ENCODE measurements at places on chromosomes 2 and 18.

DNA sequence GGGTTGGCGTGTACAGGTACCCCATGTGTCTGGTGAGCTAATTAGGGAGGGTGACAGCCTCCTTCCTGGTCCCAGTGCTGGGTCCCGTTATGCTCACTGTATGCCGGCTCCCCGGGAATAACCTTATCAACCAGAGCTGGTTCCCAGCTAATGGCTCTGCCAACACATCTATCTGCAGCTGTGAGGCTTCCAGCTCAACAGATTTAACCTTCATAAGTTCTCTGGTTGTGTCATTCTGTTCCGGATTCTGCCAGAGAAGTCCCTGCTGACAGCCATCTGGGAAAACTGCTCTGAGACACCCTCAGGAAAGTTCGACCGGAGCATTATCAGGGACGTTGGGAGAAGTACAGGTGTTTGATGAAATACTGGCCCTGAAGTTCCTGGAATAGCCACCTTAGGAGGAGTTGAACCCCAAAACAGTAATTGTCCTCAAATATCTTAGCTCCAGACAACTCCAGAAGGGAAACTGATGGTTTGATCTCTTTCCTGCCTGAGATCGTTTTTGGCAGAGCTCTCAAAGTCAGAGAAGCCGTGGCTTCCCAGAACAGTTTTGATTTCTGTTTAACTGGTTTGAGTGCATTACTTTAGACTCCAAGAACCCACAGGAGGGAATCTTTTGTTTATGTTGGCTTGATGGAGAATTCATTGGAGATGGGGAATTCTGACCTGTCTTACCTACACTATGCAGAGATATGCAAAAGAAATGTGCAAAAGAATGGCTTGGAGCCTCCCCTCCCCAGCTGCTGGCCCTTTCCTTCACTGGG, 39.4 kb upstream of the TXNDC2 start:
- no peak for DNase-seq

- no peak for DNase-seq
These were observed 364.7 kb downstream of the XIRP2 start for GRCh38 chr2:167253025-167253424.

GRCh38 chr2:204389856-204390255, 155.4 kb upstream of the PARD3B start:
- DNase-seq, result no peak

DNA sequence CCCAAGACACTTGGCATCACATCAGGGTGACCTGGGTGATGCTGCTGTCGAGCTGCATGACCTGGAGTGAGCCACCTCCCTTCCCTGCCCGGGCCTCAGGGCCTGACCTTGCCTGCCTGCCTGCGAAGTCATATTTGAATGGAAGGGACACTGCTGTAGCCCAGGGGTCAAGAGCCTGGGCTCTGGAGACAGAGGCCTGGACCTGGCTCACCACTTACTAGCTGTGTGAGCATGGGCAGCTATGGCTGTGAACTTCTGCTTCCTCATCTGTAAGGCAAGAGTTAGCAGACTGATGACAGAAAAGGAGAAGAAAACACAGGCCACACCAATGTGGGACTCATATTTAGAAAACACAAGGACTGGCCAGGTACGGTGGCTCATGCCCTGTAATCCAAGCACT, 118.7 kb downstream of the ZFP36L2 start:
- no peak for DNase-seq

- DNase-seq, result no peak
These were observed 2043.3 kb upstream of the PIK3C3 start for GRCh38 chr18:39911716-39912115.

DNA sequence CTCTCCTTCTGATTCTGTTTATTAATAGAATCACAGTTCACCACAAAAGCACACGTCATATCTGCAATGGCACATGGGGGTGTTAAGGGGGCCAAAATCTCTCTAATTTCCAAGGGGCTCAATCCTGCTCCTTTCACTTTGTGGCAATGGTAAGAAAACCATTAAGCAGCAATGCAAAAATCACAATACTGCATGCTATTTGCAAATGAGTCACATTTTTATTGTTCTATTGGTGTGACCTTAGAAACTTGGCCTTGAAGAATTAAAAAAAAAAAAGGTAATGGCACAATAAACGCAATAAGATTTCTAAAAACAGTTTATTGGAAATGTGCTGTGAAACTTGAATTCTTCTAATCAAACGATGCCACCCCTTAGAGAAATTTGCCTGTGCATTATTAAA, 251.5 kb downstream of the ZNF521 start:
- no peak for DNase-seq

DNA sequence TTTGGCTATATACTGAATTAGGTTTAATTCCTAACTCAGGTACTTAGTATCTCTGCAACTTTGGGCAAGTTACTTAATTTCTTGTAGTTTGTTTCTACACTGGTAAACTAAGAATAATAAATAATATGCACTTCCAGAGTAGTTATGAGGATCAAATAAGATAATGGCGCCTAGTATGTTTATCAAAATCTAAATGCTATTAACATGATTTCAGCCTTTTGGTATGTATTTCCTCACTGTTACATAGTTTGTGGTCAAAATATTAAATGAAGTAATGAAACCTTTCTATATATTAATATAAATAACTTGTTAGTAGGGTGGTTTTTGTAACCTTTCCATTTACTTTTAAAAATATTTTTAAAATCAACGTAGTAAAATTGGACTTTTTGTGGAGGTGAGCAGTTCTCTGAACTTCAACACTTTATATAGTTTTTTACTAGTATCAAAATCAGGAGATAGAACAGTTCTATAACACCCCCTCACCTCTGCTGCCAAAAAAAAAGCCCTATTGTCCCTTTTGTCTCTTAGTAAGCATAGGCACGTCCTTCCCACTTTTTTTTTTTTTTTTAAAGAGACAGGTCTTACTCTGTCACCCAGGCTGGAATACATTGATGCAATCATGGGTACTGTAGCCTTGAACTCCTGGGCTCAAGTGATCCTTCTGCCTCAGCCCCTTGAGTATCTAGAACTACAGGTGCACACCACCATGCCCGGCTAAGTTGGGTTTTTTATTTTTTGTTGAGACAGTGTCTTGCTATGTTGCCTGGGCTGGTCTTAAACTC, 44.8 kb downstream of the RAB3GAP1 start:
- no peak for DNase-seq
